IMR-90 (cell line): ENCODE measurements at places on chromosomes 11 and 22.

- H3K27me3 ChIP-seq: no peaks in the 10 kb centered on the region
- H3K27ac ChIP-seq: no peak overlapping the region
- DNase-seq: no peak
- H3K4me1 ChIP-seq: peaks cover 28% of the 10 kb centered on the region
- no peak overlapping the region for H3K4me3 ChIP-seq
These were observed 107.1 kb upstream of the PARVA start for GRCh38 chr11:12270215-12270797.

DNA sequence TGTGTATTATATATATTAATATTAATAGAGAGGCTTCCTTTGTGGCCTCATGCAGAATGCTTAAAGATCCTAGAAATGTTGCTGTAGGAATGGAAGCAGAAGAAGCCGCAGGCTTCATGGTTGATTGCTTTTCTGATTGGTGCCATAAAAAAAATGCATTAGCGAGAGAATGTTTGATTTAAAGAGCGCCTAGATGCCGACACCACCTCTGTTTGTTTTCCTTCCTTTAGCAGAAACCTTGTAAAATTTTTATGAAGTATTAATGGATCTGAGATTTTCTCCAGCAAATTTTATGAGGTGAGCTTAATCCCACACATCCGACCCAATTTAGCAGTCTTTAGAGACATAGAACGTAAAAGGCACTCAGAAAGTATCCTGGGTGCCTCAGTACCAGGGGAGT lies 587.5 kb downstream of the NTM start:
- H3K27ac ChIP-seq: no peak overlapping the region
- no peaks in the 10 kb centered on the region; the same call in 1 of the 2 replicates for H3K36me3 ChIP-seq
- no peak overlapping the region for H3K4me3 ChIP-seq
- DNase-seq: no peak
- no peaks in the 10 kb centered on the region for H3K27me3 ChIP-seq
- H3K4me1 ChIP-seq: no peaks in the 10 kb centered on the region

GRCh38 chr22:33056108-33056507 lies 2.1 kb downstream of the SYN3 start:
- H3K4me1 ChIP-seq: no peaks in the 10 kb centered on the region
- H3K27ac ChIP-seq: no peak overlapping the region
- H3K36me3 ChIP-seq: no peaks in the 10 kb centered on the region
- peaks cover 22% of the 10 kb centered on the region for H3K27me3 ChIP-seq
- no peak for DNase-seq
- no peak overlapping the region for H3K4me3 ChIP-seq

DNA sequence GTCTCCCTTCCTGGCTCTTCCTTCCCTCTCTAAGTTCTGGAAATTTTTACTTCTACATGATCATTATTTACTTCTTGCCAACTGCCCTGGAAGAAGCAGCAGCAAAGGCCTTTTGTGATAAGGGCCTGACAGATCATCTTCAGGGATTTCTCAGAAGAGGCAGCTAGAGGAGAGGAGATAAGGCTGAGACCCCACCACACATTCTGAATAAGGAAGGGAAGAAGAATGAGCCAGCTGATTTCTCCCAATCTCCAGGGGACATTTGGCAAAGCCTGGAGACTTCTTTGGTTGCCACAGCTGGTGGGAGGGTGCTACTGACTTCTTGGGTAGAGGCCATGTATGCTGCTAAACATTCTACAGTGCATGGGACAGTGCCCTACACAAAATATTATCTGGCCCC lies 122.4 kb upstream of the OR9Q1 start:
- H3K36me3 ChIP-seq: no peaks in the 10 kb centered on the region
- H3K4me3 ChIP-seq: no peak overlapping the region
- DNase-seq: no peak
- H3K4me1 ChIP-seq: peaks cover 5% of the 10 kb centered on the region
- H3K27ac ChIP-seq: no peak overlapping the region

DNA sequence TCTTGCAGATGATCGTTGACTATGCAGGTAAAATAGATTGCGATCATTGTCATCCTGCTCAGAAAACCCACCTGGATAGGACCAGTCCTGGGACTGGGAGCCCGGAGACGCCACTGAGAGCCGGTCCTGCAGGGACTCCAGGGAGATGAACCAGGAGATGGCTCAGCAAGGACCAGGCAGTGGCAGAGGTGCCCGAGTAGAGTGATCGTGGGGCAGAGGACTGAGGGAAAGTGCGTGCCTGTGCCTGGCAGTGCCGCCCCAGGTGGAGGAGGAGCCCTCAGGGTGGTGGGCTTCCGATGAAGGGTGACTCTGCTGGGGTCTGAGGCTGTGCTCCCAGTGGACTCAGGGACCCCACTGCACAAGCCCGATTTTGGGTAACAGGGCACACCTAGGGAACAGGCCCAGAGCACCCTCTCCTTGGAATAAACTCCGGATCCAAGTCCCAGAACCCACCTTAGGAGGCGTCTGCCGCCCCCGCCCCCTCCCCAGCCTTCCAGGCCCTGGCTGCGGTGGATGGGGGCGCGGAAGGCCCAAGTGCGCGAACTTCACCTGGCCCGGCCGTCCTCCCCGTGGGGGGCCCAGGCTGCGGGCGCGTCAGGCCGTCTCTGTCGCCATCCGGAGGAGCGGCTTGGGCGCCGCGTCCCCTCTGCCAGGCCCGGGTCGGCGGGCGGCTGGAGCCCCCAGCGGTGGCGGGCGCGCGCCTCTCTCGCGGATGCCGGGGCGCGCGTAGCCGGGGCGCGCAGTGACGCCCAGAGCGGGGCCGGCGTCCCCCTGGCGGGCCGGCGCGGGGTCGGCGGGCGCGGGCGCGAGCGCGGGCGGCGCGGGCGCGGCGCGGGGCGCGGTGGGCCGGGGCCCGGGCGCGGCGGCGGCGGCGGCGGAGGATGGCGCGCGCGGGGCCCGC lies 1338.8 kb downstream of the BRD1 start:
- H3K27me3 ChIP-seq: peaks cover 24% of the 10 kb centered on the region; the same call in 1 of the 2 replicates
- H3K27ac ChIP-seq: no peak overlapping the region
- no peak overlapping the region for H3K4me3 ChIP-seq
- no peaks in the 10 kb centered on the region for H3K36me3 ChIP-seq

- no peaks in the 10 kb centered on the region for H3K36me3 ChIP-seq
- H3K4me1 ChIP-seq: no peaks in the 10 kb centered on the region
- peak; percentile 12 for DNase-seq
- H3K27me3 ChIP-seq: no peaks in the 10 kb centered on the region
These were observed 929.0 kb upstream of the FAT3 start for GRCh38 chr11:91295591-91295990.

GRCh38 chr11:123195188-123196059 lies at the start of gene CLMP:
Gene CLMP (minus strand): TSS chr11:123195248. CDS start chr11:123194940, 308 bp downstream.
- no peaks in the 10 kb centered on the region for H3K27me3 ChIP-seq
- H3K27ac ChIP-seq: peak within 1 kb of the TSS; percentile 93
- peaks cover 10% of the 10 kb centered on the region for H3K36me3 ChIP-seq

GRCh38 chr11:60847281-60847680 lies 5.4 kb downstream of the CCDC86 start:
- DNase-seq: no peak
- H3K36me3 ChIP-seq: peaks cover 34% of the 10 kb centered on the region
- peaks cover 14% of the 10 kb centered on the region for H3K4me1 ChIP-seq
- H3K27ac ChIP-seq: no peak overlapping the region
- no peak overlapping the region for H3K4me3 ChIP-seq
- no peaks in the 10 kb centered on the region for H3K27me3 ChIP-seq

GRCh38 chr11:121904148-121904547 lies 211.9 kb downstream of the BLID start:
- no peak overlapping the region for H3K4me3 ChIP-seq
- H3K27me3 ChIP-seq: no peaks in the 10 kb centered on the region
- no peaks in the 10 kb centered on the region for H3K36me3 ChIP-seq
- peaks cover 5% of the 10 kb centered on the region for H3K4me1 ChIP-seq
- H3K27ac ChIP-seq: no peak overlapping the region
- no peak for DNase-seq

DNA sequence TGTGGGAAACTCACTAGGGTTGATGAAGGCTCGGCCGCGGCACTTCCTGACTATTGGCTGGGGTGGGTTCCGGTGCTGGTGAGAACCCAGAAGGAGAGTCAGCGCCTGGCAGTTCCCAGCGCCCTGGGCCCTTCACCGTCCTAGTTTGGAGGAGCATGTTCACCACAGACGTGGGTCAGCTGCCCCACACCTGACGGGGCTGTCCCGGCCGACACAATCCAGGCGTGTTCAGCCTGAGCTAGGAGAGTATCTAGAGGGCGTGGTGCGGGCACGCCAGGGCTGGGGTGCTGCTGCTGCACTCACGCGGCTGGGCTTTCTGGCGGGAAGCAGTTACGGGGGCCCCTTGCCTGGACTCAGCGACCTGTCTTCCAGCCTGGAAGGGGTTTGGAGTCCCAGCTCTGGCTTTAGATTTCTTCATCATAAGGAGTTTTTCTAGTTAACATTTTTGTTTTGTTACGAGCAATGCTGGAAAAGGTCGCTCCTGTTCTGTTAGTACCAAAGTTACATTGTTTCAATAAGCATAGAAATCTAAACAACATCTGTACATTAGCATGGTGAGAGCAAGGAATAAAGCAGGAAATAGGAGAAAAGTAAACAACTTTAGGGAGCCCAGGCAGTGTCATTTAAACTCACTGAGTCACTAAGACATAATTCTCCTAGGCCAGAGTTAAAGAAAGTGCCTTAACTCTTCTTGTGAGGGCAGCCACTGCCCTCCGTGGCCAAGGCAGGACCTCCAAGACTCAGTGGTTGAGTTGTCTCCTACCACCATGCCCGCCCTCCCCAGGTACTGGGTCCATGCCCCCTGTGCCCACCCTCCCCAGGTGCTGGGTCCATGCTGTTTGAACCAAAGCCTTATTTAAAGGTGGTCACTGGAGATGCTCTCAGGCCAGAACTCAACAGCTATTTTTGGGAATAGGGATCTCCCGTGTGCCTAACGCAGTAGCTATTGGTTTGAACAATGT lies 12.1 kb upstream of the ADORA2A start:
- peaks cover 18% of the 10 kb centered on the region for H3K4me1 ChIP-seq
- peak overlapping the region; percentile 63 for H3K27ac ChIP-seq
- DNase-seq: peak; percentile 53
- H3K27me3 ChIP-seq: no peaks in the 10 kb centered on the region
- H3K36me3 ChIP-seq: peaks cover 15% of the 10 kb centered on the region; the same call in 1 of the 2 replicates
- H3K4me3 ChIP-seq: no peak overlapping the region

GRCh38 chr22:42655693-42656092 lies 6.5 kb upstream of the CYB5R3 start:
- DNase-seq: no peak
- no peak overlapping the region for H3K27ac ChIP-seq
- H3K4me3 ChIP-seq: no peak overlapping the region
- H3K36me3 ChIP-seq: no peaks in the 10 kb centered on the region
- H3K4me1 ChIP-seq: 0 out of 2 replicates have a peak, but pooled peaks cover 2% of the 10 kb centered on the region

GRCh38 chr22:20928573-20928967 lies 11.4 kb downstream of the CRKL start:
- DNase-seq: no peak
- peaks cover 3% of the 10 kb centered on the region for H3K4me1 ChIP-seq
- peaks cover 4% of the 10 kb centered on the region for H3K36me3 ChIP-seq
- no peak overlapping the region for H3K27ac ChIP-seq
- H3K4me3 ChIP-seq: no peak overlapping the region

DNA sequence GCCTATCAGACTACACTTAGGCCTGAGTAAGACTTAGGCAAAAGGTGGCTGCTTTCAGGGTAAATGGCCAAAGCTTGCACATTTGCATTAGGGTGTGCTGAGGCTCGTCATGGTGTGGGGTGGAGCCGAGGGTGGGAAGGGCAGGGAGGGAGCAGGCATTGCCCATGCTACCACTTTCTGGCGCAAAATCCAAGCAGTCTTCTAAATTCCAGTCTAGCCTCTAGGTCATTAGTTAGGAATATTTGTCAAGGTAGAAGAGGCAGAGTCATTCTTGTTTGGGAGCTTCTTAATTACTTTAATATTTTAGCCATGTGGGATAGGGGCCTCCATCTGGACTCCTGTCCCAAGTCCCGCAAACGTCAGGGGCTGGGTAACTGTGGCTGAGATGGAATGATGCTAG lies 28.6 kb downstream of the SCUBE1 start:
- H3K27me3 ChIP-seq: peaks cover 34% of the 10 kb centered on the region
- no peak overlapping the region for H3K4me3 ChIP-seq
- no peak overlapping the region for H3K27ac ChIP-seq
- no peaks in the 10 kb centered on the region for H3K36me3 ChIP-seq

DNA sequence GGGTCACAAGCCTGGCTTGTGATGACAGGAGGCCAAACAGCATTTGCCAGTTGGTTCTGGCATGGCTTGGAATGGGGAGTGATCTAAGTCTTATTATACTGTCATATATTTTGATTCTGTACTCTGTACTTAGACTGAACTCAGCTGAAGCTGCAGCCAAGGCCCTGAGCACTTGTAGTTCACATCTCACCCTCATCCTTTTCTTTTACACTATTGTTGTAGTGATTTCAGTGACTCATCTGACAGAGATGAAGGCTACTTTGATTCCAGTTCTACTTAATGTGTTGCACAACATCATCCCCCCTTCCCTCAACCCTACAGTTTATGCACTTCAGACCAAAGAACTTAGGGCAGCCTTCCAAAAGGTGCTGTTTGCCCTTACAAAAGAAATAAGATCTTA lies 843 bp downstream of the OR56B1 start:
- H3K4me3 ChIP-seq: no peak overlapping the region
- H3K36me3 ChIP-seq: no peaks in the 10 kb centered on the region
- no peaks in the 10 kb centered on the region for H3K27me3 ChIP-seq
- peak; percentile 16 for DNase-seq

GRCh38 chr11:21475276-21475675 lies 717.6 kb upstream of the ANO5 start:
- H3K27ac ChIP-seq: no peak overlapping the region
- no peaks in the 10 kb centered on the region for H3K4me1 ChIP-seq
- H3K4me3 ChIP-seq: no peak overlapping the region
- DNase-seq: no peak
- no peaks in the 10 kb centered on the region for H3K36me3 ChIP-seq
- no peaks in the 10 kb centered on the region for H3K27me3 ChIP-seq

GRCh38 chr11:86180423-86180822 lies 64.1 kb upstream of the EED start:
- peaks cover 15% of the 10 kb centered on the region for H3K4me1 ChIP-seq
- H3K4me3 ChIP-seq: no peak overlapping the region
- no peak for DNase-seq
- no peaks in the 10 kb centered on the region for H3K27me3 ChIP-seq
- no peak overlapping the region for H3K27ac ChIP-seq

DNA sequence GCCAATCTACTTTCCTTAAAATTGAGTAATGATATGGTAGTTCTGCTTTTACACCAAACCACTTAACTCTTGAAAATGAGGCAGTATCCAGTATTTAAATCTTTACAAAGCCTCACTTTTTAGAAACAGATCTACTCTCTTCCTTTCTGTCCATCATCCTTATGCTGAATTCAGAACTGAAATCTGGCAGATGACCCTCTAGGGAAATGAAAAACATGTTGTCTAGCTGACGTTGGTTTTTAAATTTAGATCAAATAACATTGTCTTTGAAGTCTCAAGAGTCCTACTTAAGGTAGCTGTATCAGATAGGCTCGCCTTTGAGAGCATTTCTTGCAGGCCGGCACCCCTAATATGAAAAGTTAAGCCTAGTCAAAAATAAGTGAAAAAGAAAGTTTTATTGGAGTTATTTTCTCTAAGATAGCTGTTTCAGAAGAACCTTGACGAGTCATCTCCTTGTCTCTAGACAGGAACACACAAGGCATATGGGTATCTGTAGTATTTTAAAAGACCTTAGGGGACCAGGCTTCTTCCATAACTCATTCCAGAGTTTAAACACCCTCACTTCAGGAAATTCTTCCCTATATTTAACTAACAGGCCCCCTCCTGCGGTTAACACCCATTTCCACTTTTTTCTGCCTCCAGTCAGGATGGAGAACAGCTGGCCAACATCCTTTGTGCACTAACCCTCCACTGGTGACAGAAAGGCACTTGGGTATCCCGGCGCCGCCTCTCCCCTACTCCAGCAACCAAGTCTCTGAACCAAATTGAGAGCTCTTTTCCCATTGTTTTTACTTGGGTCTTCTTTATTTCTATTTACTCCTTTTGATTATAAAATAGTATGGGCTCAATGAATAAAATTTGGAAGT lies 81.2 kb downstream of the WNT11 start:
- H3K27me3 ChIP-seq: no peaks in the 10 kb centered on the region
- H3K27ac ChIP-seq: no peak overlapping the region
- no peaks in the 10 kb centered on the region for H3K36me3 ChIP-seq
- H3K4me3 ChIP-seq: no peak overlapping the region
